ENCODE measurements at places on chromosomes 7 and 10. TPM values are rescaled to one million over a fixed set of nuclear protein-coding genes. Genes with fewer than 3 reads are reported as not detected.

The CELF2 gene
- 24.6 TPM for total RNA-seq

The HOXA1 gene
- total RNA-seq: not detected

The TSPAN15 gene
- 10.4 TPM for total RNA-seq

The TMEM225B gene
- 0.78 TPM for total RNA-seq

The TAS2R3 gene
- 1.5 TPM for total RNA-seq

All from WTC11 (cell line).